ENCODE measurements at places on chromosomes 3 and 15.

- no peak for DNase-seq
Observed at GRCh38 chr15:63974021-63974420, 72.3 kb downstream of the DAPK2 start.

GRCh38 chr3:45781271-45781670, 15.1 kb downstream of the SLC6A20 start:
- DNase-seq = no peak

DNA sequence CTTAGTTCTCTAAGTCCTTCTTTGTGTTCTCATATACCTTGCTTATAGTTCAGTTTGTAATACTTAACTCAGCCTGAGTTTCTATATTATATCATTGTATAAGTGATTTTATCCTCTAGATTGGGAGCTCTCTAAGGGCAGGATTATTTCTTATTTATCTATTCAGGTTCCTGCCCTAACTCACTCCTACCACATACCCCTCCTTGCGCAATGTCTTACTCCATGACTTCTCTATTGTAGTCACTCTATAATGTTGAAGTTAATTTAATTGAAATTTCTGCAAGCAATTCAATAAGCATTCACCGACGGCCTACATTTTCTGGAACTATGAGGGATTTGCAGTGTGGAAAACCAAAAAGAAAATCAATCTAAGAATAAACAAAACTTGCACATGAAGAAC, 3.6 kb upstream of the OR5K4 start:
- no peak for DNase-seq

DNA sequence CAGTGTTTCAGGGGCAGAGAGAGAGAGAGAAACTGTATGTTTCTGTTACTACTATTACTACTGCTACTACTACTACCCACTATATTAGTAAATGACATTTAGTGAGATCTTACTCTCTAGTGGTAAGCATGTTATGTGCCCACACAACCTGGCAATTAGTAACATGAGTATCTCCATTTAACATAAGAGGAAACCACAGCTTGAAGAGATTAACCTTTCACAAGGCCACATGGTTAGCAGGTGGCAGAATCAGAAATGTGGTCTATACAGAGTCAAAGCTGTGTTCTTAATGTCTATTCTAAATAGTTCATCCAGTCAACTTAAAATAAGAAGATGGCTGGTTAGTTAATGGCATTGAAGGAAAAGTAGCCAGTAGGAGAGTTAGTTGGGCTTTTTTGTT, 961.6 kb downstream of the MCTP2 start:
- DNase-seq = no peak

GRCh38 chr3:99471353-99472323, 166.8 kb upstream of the COL8A1 start:
- DNase-seq = no peak
